ENCODE measurements at places on chromosomes 16 and 17.

GRCh38 chr17:76238847-76239537, 1.3 kb downstream of the RNF157 start:
- DNase-seq = no peak

DNA sequence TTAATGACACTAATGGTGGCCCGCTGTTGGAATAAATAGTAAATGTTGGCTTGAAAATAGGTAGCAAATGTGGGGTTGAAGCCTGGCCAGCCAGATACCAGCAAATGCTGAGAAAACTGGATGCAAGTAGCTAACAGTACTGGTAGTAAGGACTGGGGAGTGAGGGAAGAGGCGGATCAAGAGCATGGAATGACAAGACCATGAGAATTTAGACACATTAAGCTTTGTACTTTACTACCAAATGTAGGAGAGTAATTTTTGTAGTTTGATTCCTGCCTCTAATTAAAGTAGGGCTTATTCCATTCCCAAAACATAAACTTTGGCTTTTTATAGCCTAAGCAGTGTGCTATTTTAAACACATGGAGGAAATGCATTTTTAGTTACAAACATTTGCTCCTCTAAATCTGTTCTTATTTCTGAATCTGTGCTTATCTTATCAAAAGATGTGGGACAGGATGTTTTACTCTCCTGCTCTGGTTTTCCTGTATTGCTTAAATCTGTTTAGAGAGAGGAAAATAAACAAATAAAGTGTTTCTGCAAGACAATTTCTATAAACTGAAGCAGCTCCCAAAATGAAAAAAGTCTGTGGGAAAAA, 44.1 kb downstream of the CFDP1 start:
- DNase-seq = no peak

DNA sequence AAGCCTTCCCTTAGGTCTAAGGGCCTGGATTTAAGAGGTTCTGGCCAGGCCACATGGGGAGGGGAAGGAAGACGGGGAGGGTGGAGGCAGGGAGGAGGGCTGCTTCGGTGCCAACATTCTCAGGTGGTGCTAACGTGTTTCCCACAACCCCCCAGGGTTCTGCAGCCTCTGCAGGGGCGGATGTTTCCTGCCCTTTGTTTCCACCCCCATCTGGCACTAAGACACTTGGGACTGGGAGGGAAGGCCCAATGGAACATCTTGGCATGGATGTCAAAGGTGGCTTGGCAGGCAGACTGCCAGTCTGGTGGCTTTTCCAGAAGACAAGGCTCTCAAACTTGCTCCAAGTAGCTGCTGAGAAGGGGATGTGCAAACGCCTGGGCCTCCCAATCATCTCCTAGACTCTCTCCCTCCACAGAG, 12.7 kb downstream of the HIC1 start:
- no peak for DNase-seq

- no peak for DNase-seq
These were observed 765 bp downstream of the COL1A1 start for GRCh38 chr17:50200457-50201275.

GRCh38 chr17:28756049-28756804, 12.4 kb downstream of the TRAF4 start:
- no peak for DNase-seq

DNA sequence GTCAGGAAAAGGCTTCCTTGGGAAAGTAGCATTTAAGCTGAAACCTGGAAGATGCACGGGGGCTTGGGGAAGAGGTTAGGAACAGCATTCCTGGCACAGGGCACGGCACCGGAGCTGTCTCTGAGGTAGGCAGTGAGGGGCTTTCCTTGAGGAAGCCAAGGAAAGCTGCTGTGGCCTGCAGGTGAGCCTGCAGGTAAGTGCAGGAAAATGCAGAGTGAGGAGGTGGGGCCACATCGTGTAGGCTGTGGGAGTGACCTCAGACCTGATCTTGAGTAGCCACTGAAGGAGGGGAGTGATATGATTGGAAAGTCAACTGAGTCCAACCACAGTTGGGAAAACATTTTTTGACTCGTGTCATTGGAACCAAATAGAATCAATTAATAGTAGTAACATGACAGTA, 79.5 kb downstream of the CDK5R1 start:
- no peak for DNase-seq

- DNase-seq = no peak
These were observed 3.8 kb downstream of the TNFSF12 start for GRCh38 chr17:7552621-7553051.

GRCh38 chr17:1787301-1787902, 25.5 kb downstream of the SERPINF1 start:
- peak; percentile 82 for DNase-seq

DNA sequence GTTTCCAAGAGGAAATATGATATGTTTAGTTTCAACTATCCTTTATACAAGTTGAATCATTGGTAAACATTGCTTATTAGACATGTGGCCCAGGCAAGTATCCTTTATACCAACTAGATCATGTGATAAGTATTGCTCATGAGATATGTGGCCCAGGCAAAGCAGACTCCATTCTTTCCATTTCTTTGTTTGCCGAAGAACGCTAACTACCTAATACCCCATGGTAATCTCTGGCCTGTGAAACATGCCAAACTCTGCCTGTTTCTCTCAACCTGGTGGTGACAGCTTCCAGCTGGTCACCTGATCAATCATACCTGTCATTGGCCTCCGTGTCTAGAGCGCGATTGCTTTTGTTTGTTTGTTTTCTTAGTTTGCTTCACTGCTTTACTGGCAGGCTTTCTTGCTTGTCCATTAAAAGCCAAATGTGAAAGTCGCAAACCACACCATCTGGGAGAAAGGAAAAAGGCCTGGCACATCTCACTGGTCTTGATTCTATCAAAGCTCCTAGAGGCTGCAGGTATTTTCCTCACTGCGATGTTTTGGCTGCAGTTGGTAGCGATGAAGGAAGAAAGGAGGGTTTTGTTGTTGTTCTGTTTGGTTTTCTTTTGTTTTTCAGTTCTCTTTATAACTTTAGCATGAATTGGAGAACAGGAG, 686.2 kb downstream of the KCNJ2 start:
- DNase-seq = no peak

DNA sequence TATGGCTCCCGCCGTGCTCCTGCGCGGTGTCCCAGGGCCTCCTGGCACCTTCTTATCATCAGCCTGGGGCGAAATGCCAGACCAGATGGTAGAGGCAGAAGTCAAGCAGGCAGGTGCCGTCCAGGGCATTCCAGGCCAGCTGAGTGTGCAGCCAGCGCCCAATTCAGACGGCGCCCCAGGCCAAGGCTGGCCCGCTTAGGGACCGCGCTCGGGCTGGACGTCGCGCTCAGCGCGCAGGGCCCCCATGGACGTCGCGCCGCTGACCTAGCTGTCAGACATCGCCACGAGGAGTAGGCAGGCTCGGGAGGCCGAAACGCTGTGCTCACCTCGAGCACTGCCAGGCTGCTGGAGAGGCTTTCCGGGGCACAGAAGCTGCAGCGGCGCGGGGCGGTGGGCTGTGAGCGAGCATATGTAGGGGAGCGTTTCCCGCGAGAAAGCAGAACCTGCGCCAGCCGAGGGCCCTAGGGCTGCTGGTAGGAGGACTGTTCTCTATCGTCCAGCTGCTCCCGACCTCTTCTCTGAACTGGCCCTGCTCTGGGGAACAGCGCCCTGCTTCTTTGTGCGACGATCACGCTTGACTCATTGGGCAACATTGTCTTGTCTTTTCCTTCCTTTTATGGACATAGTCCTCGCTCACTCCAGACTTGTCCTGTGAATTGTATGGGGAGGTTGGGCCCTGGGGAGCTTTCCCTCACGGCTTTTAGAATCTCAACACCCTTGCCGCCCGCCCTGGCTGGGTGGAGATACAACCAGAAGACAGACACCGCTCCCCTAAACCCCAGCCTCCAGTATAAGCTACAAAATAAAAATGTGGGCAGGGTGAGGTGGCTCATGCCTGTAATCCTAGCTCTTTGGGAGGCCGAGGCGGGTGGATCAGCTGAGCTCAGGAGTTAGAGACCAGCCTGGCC, 8.4 kb upstream of the CA4 start:
- no peak for DNase-seq

- DNase-seq = no peak
These were observed 6.6 kb downstream of the LPO start for GRCh38 chr17:58244963-58245362.

DNA sequence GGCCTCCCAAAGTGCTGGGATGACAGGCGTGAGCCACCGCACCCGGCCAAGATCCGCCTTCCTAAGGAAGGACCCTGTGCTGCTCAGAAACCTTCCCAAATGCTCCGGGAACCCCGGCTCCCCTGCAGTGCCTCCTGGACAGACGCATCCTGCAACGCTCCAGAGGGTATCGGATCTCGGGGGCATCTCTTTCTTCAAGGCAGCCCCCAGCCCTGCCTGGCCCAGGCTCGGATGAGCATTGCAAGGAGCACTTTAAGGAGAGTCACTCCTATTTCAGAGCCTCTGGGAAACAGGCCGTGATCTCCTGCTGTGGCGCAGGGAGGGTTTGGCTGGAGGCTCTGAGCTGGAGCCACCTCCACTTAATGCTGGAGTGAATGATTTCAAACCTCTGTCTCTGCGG, 17.2 kb upstream of the ABR start:
- DNase-seq = no peak

DNA sequence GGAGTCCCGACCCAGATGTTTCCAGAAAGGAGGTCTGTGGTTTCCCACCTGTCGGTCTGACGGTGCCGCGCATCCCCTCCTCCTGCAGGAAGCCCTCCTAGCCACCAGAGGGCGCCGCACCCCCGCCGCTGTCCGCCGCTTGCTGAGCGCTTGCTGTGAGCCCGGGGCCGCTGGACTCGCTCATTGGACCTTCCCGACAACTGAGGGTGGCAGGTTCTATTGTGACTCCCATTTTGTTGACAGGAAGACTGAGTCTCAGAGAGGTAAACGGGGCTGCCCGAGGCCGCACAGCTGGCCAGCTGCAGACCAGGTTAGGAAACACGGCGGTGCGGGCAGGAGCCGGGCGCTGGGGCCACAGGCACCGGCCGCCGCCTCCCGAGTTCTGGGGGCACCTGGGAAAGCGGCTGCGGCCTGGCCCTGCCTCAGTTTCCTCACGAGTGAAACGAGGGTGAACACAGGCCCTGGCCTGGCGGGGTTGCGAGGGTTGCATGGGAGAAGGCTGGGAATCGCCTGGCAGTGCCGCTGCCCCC, 191.1 kb upstream of the CIBAR2 start:
- DNase-seq = no peak

DNA sequence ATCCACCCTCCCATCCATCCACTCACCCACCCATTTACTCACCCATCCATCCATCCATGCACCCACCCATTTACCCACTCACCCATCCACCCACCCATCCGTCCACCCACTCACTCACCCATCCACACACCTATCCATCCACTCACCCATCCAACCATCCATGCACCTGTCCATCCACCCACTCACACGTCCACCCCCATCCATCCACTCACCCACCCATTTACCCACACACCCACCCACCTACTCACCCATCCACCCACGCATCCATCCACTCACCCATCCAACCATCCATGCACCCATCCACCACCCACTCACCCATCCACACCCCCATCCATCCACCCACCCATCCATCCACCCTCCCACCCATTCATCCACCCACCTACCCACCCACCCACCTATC, 12.2 kb downstream of the SOX8 start:
- no peak for DNase-seq

- DNase-seq = no peak
These were observed 68.2 kb downstream of the VAT1L start for GRCh38 chr16:77856438-77857160.

DNA sequence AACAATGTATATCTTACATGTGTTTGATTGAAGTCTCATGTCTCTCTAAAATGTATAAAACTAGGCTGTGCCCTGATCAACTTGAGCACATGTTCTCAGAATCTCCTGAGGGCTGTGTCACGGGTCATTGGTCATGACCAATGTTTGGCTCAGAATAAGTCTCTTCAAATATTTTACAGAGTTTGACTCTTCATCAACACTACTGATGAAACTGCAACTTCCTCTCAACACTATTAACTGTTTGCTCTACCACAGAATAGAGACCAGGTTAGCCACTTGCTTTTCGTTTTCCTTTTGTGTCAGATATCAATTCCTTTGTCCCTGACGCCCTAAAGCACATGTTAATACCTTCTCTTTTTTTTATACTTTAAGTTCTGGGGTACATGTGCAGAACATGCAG, 358.1 kb downstream of the CDH8 start:
- DNase-seq = no peak

DNA sequence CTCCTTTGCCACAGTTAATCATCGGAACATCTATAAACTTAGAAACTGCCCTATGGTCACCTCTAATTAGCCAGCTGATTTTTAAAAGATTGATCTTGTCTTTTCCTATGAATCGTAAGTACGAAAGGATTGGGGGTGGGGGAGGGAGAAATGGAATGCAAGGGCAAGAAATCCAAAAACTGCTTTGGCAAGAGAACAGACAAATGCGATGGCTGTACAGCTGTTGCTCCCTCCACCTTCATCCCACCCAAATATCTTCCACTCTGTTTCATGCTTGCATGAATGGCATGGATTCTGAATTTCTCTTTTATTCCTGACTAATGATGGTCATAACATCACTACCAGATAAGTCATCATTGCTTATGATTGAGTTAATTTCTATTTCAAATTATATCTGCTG, 165.7 kb downstream of the STX8 start:
- no peak for DNase-seq

DNA sequence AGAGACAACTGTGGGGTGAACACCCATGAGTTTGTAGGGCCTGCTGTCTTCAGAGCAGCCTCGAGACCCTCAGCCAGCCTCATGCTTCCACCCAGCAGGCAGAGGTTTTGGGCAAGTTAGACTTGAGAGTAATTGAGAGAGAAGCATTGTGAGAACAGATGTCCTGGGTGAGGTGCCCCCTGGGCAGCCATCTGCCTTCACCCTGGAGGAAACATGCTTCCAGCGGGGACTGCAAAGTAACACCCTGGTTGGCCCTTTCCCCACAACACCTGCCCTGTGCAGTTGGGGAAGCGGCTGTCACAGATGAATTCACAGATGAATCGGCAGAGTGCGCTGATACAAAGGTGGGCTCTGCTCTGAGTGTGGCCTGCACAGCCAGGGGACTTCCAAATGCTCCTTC, 23.4 kb downstream of the ATPAF2 start:
- DNase-seq = no peak

- no peak for DNase-seq
These were observed 53.2 kb upstream of the ZNF750 start for GRCh38 chr17:82892899-82893565.

DNA sequence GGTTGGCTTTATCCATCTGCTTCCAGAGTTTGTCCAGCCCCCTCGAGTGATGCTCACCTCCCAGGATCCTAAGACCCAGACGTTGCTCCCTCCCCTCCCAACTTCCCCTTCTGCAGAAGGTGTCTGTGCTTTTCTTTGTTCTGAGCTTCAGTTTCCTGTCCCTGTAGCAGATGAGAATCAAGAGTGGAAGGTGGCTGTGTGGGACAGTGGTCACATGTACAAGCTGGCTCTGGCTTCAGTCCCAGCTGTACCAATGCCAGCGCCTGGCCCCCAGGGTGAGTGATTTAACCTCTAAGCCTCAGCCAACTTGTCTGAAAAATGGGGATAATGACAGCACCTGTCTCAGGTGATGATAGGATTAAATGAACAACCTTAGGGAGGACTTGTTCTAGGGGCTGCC, 7.7 kb downstream of the PRR15L start:
- no peak for DNase-seq
